ENCODE measurements at places on chromosomes 16 and 17.

DNA sequence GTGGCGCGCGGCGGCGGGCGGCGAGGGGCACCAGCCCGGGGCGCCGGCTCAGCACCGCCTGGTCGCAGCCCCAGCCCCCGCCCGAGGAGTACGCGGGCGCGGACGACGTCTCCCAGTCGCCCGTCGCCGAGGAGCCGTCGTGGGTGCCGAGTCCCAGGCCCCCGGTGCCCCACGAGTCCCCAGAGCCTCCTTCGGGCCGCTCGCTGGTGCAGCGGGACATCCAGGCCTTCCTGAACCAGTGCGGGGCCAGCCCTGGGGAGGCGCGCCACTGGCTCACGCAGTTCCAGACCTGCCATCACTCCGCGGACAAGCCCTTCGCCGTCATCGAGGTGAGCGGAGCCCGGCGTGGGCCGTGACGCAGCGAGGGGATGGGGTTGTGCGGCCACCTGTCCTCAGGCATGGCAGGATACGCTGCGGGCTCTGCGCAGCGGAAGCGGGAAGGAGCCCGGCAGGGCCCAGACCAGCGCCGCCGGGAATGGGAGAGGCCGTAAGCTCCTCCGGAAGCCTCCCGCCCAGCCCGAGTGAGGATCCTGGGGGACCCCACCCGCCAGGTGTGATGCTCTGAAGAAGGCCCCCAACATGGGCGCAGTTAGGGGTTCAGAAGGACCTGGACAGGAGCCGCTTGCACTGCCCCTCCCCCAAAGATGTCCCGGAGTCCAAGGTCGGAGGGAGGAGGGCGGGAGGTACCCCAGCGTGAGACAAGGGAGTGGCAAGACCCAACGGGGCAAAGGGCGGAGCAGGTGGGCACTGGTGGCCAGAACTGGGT, 522 bp downstream of the NAGS start:
- no peak for DNase-seq

GRCh38 chr17:40176754-40177110, 538 bp upstream of the RAPGEFL1 start:
- DNase-seq: no peak

- DNase-seq: no peak
These were observed 14.2 kb downstream of the SPHK1 start for GRCh38 chr17:76398523-76399174.

DNA sequence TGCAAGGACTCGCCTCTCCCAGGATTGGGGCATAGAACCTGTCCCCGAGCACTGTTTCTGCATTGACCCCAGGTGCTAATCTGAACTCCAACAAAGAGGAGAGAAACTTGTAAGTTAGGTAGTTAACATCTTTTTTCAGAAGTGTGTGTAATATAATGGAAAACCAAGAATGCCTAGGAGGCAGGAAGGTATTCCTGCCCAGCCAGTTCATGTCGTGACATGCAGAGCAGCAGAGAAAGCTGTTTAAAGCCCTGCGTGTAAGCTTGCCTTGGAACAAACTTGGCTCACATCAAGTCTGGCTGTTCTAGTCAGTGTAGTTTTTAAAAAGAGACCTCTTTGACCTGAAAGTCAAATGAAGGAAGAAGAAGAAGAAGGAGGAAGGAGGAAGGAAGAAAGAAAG, 2.1 kb upstream of the GNA13 start:
- DNase-seq: no peak

- no peak for DNase-seq
These were observed 660.4 kb upstream of the GOT2 start for GRCh38 chr16:59394526-59394925.

DNA sequence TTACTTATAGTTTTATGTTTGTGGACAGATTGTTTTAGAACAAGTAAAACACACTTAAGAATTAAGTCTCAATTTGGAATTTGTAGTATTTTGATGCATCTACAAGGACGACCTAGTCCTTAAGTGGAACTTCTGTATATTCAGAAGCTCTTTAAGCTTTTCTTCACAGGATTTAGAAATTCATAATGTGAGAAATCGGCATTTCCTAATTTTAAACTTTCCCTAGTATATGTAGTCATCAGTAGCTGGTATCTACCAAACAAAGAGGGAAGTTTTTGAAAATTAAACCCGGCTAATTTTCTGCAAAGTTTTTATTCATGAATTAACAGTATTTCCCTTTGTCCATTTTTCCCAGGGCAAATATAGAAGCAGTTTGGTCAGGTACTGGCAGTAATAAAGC, 203.6 kb downstream of the CDRT15L2 start:
- DNase-seq: no peak

DNA sequence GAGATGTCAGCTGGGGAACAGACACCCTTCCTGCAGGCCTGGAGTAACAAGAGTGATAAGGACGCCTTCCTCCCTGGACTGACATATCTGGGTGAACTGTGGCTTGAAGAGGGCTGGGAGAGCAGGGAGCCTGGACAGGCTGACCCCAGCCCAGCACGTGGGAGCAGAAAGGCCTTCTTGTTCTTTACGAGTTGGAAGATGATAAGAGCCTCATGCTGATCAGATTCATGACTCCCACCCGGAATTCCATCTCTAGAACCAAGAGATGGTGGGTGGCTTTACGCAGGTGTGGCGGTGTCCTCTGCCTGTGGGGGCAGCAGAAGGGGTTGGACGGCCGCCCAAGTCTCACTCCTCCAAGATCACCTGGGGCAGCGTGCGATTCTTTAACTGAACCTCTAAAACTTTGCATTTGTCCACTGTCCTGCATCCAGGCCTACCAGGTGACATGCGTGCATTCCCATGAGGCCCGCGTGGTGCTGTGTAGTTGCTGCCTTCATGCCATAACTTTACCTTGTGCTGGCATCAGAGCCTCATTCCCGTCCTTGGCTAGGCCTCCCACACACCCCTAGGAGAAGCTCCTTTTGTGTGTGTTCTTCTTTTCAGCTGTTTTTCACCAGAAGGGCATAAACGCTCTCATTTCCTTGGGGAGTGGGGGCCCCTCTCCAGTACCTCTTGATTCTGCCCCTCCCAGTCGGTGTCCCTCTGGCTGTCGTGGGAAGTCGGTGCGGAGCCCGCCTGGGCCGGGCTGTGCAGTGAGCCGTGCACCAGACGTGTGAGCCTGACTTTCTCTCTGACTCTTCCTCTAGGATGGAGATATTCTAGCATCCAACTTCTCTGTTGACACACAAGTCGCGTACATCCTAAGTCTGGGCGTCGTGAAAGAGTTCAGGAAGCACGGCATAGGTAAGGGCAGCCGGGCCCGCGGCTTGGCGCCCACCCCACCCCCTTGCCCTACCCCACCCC, 13.3 kb downstream of the C16orf90 start:
- DNase-seq: no peak

- no peak for DNase-seq
These were observed 1.4 kb downstream of the PYDC1 start for GRCh38 chr16:31215287-31216162.

- no peak for DNase-seq
These were observed 184.9 kb downstream of the RBFOX1 start for GRCh38 chr16:7517496-7517895.

DNA sequence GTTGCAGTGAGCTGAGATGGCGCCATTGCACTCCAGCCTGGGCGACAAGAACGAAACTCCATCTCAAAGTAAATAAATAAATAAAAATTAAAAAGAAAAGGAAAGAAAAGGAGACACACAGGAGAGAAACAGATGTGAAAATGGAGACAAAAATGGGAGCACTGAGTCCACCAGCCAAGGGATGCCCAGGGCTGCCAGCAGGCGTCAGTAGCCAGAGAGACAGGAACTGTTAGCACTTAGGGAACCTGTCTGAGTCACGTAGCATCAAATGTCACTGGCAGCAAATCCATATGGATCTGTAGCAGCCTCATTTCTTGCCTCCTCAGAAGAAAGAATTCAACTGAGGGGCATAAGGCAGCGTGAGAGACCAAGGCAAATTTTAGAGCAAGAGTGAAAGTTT, 79.7 kb downstream of the CYLD start:
- no peak for DNase-seq

DNA sequence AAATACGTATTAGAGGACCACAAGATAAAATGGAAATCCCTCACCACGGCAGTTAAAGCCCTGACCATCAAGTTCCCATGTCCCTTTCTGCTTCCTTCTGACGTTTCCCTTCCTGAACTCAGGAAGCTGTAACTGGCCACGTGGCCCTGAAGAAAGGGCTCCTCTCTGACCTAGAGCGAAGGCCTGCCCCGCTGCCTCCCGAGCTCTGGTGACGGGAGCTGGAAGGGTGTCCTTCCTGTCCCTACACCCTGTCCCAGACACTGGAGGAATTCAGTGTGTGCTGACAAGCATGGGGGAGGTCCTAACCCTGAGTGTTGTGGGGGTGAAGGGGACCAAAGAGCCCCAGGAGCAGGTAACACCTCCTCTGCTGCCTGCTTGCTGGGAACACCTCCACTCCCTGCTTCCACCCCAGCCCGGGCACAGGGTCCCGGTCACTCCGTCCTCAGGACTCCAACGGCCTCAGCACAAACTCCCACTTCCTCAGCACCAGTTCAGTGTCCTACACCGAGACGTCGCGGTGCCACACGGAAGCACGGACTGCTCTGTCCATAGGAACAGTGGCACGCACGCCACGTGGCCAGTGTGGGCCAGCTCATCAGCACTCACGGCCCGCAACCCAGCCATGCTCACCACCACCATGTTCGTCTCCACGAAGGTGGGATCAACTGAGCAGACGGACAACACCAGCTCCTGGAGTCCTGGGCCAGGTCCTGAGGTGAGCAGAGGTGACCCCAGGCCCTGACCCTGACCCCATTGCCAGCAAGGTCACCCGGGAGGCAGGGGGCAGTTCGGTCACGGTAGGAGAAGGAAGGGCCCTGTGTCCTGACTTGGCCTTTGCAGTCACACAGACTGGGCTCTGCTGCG, 16.9 kb downstream of the TMEM235 start:
- DNase-seq: no peak

DNA sequence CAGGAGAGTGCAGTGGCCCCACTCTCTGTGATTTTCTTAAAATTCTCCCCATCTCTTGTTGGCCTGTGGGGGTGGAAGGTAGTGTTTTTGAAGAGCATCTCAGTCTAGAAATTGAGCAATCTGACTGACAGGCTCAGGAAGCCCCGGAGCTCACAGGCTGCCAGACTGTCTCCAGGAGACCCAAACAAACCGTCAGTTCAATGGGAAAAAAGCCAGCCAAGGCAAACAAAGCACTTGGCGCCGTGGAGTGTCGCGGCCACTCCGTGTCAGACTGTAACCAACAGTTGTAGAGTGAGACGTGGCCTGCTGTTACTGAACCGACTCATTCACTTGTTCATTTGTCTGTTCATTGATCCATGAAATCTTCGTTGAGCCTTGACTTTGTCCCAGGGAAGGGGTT, 33.7 kb downstream of the RGS9 start:
- no peak for DNase-seq

GRCh38 chr17:47299239-47299910, 24.4 kb upstream of the EFCAB13 start:
- DNase-seq: no peak

DNA sequence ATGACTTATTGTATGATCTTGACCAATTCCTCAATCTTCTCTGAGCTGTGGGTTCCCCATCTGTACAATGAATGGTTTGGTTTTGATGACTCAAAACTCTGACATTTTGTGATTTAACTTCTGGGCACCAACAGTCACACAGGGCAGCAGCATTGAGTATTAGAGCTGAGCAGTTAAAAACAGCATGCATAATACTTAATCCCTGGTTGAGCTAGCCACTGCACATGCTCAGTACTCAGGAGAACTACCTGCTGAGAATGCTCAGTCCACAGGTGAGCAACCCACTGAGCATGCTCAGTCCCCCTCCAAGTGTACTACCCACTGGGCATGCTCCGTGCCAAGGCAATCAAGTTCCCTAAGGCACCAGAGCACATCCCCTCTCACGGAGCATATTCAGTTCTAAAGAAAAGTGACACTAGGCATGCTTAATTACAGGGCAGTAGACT, 68.7 kb downstream of the AIPL1 start:
- no peak for DNase-seq

DNA sequence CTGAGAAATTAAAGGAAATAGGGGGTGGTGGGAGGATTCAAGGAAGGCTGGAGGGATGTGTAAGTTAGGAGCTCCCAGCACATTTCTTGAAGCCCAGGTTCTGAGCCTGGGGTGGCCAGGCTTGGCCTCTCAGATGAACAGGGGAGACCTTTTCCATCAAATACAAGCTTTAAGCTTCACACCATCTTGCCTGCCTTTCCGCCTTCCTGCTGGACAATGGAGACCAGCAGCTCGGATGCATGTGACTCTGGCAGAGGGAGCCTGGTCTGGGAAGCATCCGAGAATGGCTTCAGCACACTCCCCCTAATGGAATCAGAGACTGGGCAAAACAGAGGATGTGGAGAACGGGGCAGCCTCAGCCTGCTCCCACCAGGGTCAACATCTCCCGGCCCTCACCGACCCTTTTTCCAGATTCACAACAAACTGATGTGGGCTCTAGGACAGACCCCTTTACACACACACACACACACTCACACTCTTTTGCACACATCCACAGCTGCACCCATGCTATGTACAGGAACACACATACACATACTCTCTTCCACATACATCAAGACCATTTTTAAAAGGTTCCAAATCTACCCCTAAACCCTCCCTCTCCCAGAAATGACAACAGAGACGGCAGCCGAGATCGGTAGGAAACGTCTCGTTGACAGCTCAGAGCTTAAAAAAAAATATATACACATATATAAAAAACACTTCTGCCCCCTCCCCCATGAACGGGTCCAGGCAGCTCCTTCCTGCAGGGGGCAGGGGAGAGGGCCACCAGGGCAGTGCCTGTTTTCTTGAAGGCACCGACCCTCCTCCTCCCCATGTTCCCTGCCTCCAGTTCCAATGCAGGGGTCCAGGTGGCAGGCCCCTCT, 6.5 kb upstream of the ATXN7L3 start:
- no peak for DNase-seq

DNA sequence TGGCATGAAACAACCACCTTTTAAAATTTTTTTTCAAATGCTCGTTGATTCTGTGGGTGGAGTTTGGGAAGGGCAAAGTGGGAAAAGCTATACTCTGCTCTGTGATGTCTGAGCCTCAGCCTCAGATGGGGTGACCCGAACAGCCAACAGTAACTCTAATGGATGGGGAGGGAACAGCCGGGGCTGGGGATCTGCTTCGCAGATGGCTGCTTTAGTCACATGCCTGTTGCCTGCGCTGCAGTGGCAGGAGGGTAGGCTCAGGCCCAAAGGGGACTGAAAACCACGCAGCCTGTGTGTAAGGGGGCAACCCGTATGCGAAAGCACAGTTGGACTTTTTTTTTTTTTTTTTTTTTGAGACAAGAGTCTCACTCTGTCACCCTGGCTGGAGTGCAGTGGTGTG, 14.9 kb upstream of the MAPK3 start:
- DNase-seq: no peak

GRCh38 chr17:50187394-50187725, 14.1 kb downstream of the COL1A1 start:
- DNase-seq: no peak

- no peak for DNase-seq
These were observed 10.7 kb upstream of the STAC2 start for GRCh38 chr17:39236450-39236927.

- no peak for DNase-seq
These were observed 28.5 kb downstream of the KIFC3 start for GRCh38 chr16:57773655-57774295.
